Vagina (tissue), 2 donors: ENCODE measurements at places on chromosomes 5 and 9. TPM values are rescaled to one million over a fixed set of nuclear protein-coding genes. Genes with fewer than 3 reads are reported as not detected.

TYRP1 gene
- total RNA-seq = not detected

NOXA1 gene
- 2.9 TPM for total RNA-seq

DNA sequence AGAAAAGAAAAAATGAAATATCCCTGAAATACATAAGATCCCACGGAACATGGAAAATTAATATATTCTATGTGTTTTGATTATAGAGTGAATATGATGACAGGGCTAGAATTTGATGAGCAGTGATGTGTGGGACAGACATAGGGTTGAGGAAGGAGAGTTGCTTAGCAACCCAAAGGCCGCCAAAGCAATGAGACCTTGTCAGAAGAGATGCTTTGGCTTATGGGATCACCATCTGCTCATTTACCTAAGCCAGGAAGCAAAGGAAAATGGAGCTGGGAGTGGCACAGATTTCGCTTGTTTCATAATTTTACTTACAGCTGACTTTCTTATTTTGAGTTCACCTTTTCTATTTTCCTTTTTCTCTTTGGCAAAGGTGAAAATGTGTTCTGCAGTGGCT lies 20.9 kb upstream of the HAPLN1 start:
- no peak for DNase-seq

DNA sequence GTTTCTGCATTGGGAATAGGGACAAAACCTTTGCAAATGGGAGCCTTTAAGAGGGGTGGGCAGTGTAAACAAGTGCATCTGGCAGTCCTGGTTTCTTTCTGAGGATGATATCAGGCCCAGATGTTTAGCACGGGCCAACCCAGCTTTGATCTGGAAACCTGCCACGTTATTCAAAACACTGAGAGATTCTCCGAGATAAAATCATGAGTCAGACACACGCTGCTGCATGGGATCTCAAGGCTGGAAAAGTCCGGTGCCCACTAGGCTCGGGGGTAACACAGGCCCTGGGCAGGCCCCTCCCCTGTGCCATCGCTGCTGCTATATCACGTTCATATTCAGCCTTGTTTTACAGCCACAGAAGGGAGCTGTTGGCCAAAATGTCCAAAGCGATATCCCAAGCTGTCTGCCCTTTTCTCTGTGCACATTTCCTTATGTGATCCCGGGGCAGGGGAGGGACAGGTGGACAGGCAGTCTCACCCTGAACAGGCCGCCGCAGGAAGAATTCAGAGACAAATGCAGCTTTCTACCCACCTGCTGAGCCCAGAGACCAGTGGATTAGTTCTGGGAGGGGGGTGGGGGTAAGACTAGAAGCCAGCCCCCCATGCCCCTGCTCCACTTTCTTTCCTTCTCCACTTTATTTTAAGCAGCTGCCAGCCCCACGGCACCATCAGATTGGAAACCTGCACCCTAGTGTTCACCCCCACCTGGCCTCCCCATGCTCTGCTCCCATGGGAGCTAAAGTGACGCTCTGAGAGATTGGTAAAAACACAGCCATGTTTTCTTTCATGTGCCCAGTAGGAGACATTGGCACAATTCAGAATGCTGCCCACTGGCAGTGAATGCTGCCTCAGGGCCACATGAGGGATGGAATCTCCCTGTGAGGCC lies 63.1 kb downstream of the TMOD1 start:
- DNase-seq = peak; percentile 83

LMBRD2 gene
- 5.6 TPM for total RNA-seq

MBLAC2 gene
- 8.8 TPM for total RNA-seq

GRCh38 chr9:124098141-124098905 lies 86.8 kb downstream of the LHX2 start:
- DNase-seq = no peak

DNA sequence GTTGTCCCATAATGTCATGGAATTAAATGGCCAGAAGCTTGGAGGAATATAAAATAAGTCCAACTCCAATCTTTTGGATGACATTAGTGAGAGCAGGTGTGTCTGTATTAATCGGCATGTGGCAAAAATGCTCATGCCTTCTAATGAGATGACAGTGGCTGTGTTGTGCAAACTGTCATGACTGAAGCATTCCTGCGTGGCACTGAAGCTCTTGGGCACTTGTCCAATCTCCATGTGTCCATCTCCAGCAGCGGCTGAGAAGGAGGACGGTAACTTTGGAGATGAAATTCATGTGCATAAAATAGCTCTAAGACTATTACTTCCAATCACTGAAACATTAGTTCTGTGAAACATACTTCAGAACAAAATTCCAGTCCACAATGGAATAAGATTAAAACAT lies 697.5 kb upstream of the GRAMD2B start:
- no peak for DNase-seq

GRCh38 chr5:169072233-169072632 lies 228.7 kb downstream of the SLIT3 start:
- DNase-seq = no peak

GRCh38 chr5:116763987-116764866 lies 189.6 kb upstream of the SEMA6A start:
- no peak for DNase-seq

DNA sequence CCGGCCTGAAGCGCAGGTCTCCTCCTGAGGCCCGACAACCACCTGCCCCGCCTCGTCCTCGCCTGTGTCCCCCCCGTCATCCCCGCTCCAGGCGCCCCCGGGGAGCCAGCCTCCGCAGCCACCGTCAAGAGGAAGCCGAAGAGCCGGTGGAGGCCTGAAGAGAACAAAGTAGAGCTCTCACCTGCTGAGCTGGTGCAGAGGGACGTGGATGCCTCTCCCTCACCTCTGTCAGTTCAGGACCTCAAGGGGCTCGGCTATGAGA lies 169.9 kb downstream of the HINT1 start:
- DNase-seq = no peak

GRCh38 chr5:474840-475661 lies 32.1 kb downstream of the EXOC3 start:
- DNase-seq = no peak

DNA sequence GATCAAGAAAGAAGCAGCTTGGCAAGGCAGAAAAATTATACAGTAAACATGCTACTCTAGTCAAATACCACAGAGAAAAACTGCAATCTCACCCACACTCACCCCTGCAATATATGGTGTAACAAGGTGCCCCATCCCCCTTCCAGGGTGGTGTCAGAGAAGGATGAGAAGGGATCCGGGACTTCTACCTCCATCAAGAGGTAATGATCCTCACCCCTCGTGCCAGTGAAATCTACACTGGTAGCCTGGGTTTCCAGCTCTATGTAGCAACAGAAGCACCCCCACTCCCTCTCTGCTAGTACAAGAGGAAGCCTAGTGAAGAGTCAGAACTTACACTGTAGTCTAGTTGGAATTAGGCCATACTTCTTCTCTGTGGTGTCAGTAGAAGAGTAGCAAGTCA lies 18.9 kb downstream of the SLCO4C1 start:
- no peak for DNase-seq
